ENCODE measurements at places on chromosomes 4 and X.
A peak's percentile ranks its signal among the peaks of the same experiment; 100 is the strongest.

DNA sequence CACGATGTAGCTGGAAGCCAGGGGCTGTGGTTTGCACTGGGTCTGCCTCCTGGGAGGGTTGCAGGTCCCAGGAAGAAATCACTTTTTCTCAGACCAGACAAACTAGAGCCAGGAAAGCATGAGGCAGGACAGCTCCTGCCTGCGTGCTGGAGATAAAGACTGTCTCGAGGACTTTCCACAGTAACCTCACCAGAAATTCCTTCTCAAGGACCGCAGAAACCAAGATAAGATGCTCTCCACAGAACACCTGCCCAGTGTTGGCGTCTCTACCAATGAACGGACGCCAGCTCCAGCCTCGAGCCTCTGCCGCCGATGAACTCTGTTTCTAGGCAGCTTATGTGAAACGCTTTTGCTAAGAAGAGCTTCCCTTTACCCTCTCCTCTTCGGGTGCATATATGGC lies 76.9 kb upstream of the AFAP1 start:
- no peak for DNase-seq

GRCh38 chr4:78930016-78930629 lies 9.1 kb downstream of the PAQR3 start:
- no peak for DNase-seq

DNA sequence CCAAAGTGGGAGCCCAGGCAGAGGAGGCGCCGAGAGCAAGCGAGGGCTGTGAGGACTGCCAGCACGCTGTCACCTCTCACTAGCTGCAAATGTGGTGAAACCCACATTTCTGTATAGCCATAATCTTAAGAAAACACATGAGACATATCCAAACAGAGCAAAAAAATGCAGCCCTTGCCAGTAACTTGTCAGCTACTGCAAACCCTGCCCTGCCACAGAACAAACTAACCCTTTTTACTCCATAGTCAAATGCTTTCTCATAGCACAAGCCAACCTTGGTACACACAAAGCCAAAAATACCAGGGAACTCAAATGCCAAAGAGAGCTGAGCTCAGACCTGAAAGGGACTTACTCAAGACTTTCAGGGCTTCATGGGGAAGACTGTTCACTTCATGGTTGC lies 14.9 kb upstream of the NXF3 start:
- peak; percentile 55 for DNase-seq

DNA sequence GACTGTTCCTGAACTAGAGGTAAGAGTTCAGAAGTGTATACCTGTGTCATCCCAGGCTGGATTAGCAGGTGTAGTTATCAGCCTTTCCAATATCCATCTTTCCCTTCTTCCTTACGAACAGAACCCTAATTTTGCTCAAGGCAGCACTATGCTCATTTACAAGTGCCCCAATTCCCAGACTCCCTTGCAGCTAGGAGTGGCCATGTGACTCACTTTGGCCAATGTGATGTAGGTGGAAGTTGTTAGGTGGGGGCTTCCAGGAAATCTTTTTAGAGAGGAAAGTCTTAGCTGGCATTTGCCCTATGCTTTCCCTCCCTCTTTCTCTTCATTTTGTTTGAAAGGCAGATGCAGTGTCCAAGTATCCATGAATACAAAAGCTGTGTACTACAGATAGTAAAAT lies 34.8 kb downstream of the HOPX start:
- no peak for DNase-seq

DNA sequence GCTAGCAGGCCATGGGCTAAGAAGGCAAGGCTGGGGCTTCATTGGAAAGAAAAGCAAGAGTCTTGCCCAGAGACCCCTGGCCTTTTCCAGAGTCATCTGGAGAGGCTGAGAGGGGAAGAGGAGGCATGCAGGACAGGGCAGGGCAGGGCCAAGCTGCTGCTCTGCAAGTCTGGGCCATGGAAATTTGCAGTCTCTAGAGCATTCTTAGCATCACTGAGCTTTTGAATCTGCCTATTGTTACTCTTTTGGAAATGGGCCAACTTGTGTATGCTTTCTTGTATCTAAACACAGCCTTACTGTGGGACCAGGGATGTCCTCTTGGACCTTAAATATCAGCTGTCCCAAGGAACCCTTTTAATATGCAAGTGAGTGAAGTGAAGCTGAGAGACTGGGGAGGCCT lies 560.5 kb downstream of the MID1IP1 start:
- DNase-seq = no peak

DNA sequence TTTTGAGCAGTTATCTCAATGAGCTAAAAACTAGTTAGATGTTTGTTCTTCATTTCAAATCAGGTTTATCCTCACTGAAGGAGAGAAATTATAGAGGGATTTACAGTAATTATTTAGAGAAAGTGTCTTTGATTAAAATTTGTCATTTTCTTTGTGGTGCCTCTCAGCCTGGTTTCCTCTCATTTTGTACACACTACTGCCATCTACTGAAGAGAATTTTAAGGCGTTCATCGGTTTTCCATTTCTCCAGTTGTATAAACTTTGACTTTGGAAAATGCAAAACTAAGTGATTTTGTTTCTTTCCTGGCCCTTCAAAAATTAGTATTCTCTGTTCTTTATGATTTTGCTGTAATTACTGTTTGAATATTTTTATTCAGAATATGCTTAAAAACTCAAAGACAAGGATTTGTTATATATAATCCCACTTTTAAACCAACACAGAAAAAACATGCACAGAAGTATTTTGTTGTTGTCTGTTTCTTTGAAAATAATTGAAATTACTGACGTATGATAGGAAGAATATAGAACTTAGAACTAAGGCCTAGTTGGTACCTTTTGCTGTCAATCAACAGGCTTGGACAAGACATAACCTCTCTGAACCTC lies 34.4 kb upstream of the ANXA3 start:
- peak; percentile 58 for DNase-seq

GRCh38 chr4:107823870-107824349 lies 822 bp upstream of the SGMS2 start:
- no peak for DNase-seq

- DNase-seq = peak; percentile 60
Measured at GRCh38 chr4:19729886-19730651, 521.6 kb upstream of the SLIT2 start.

GRCh38 chr4:8306511-8307021 lies 37.0 kb downstream of the HTRA3 start:
- DNase-seq = peak; percentile 7

DNA sequence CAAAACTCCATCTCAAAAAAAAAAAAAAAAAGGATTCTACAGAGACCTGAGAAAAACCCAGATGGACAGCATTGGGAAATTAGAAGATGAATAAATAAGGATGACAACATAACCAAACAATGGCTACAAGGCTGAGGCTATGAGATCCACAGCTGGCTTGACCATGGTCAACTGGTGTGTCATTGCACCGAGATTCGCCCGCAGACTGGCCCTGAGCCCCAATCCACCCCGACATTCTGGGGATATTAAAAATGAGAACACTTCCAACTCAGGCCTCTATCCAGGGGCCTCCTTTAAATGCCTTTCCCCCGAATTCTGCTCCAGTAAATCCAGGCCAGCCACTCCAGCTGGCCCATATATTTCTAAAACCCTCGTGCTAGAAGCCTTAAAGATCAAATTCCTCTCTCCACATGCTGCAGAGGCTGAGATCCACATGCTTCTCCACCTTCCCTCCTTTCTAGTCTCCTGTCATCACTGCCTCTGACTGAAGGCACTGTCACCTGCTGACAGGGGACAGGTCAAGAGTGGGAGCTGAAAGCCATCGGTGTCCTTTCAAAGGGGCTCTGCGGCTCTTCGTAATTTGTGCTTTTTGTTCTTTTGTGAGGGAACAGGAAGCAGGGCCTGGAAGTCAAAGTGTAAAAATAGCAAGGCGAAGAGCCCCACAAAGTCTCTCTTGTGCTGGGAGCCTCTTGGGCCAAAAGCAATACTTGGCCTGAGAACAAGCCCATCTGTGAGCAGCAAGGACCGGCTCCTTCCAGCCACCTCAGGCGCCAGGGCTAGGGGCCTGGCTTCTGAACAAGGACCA lies 203.7 kb downstream of the NSUN7 start:
- DNase-seq = no peak

GRCh38 chr4:31045724-31046318 lies 325.7 kb downstream of the PCDH7 start:
- no peak for DNase-seq

- no peak for DNase-seq
Measured at GRCh38 chr4:183858011-183858615, 47.0 kb upstream of the STOX2 start.

GRCh38 chrX:68894513-68895340 lies 65.9 kb downstream of the EFNB1 start:
- DNase-seq = peak; percentile 24

DNA sequence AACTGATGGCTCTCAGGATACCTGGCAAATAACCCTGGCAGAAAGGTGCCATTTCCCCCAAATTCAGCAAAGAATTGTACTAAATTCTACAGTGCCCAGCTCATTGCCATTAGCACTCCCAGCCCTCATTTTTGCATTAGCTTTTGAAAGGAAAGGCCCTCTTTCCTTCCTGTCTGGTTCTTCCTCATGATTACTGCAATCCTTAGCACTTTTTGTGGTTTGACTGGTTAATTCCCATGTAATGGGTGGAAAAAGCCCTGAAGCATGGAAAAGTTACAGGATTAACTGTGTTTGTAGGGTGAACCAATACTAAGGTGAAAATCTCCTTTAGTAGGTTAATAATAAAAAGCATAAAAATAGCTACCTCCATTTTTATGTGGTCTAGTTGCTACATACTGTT lies 139.5 kb downstream of the NPNT start:
- peak; percentile 31 for DNase-seq

DNA sequence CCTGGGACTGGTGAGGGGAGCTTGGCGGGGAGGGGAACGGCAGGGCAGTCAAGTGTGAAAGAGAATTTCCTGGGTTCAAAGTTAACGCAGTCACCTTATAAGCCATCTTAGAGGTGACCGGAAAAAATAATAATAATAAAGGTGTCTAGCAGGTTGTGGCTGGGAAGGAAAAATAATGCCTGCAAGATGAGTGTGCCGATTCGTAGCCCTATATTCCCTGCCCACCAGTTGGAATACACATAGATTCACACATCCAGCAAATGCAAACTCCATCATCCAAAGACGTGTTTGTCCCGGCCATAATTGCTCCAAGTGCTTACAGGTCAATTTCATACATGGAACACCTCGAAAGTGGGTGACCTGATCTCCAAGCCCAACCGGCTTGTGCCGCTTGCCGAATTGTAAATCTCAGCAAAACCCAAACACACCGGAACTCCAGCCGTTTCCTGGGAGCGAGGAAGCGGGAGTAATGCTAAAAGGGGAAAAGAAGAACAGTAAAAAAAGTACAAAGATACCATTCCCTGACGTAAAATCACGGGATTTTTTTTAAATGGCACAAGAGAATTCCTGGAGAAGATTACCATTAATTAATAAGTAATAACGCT lies 1.3 kb upstream of the FAT1 start:
- peak; percentile 61 for DNase-seq

DNA sequence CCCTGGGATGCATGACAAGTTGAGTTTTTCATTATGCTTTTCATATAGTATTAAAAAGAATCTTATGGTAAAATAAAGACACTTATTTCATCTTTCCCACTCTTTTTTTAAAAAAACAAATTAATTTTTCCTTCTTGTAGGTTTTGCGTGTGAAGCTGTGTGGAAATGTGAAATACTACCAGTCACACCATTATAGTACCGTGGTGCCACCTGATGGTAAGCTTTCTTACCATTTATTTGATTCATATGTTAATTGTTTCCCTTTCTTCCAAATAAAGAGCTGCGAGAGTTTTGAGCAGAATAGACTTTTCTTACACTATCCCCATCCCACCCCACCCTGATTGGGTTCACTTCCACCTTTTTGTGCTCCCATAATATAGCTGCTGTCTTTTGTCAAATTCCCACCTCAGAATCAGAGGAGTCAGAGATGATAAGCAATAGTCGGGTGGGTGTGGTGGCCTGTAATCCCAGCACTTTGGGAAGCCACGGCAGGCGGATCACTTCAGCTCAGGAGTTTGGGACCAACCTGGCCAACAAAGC lies 44.3 kb downstream of the CASP6 start:
- peak; percentile 9 for DNase-seq

GRCh38 chr4:98027827-98028226 lies 115.4 kb downstream of the STPG2 start:
- DNase-seq = peak; percentile 1

DNA sequence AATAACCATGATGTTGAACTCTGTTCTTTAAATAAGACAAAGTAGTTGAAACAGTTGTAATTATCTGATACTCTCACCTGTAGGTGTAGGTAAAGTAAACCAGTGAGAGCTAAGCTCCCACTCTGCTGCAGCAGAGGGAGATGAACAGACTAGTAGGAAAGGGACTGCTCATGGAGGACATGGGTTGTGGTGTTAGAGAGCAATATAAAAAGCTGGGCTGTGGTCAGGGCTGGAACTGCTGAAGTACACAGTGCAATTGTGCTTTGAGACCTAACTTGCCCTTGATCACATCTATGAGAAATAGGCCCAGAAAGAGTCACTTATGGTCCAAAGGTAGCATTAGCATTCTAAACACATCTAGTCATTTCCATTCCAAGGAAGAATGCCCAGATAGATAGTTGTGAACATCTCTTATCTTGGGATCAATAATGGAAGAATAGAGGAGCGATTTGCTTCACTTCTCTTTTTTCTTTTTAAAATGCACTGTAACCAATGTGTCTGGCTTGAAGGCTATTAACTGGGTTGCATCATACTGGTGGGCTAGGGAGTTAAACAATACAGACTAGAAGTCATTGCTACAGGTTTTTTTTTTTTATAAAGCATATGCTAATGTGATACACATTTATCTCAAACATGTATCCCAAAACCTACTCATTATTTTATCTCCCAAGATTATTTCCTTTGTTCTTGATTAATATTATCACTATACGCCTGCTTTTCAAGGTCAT lies 251.3 kb upstream of the CENPE start:
- DNase-seq = no peak

DNA sequence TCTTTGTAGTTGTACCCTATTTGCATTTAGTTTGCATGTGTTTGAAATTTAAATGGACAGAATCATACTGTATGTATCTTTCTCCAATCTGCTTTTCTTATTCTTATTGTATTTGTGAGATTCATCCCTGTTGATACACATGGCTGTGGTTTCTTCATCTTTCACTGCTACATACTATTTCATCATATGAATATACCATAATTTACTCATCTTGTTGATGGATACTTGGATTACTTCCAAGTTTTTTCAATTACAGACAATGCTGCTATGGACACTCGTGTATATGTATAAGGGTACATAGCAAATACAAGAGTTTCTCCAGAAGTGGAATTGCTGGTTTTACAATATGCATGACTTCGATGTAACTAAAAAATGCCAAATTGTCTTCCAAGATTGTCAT lies 11.8 kb upstream of the KLHL8 start:
- no peak for DNase-seq

GRCh38 chr4:125505621-125506020 lies 190.9 kb downstream of the FAT4 start:
- no peak for DNase-seq

All from EH (cell line).